ENCODE measurements at places on chromosomes 16 and 17. TPM values are rescaled to one million over a fixed set of nuclear protein-coding genes. Genes with fewer than 3 reads are reported as not detected.

Gene LGALS9B
- not detected for total RNA-seq

Gene CD300C
- total RNA-seq, result 0.24 TPM

DNA sequence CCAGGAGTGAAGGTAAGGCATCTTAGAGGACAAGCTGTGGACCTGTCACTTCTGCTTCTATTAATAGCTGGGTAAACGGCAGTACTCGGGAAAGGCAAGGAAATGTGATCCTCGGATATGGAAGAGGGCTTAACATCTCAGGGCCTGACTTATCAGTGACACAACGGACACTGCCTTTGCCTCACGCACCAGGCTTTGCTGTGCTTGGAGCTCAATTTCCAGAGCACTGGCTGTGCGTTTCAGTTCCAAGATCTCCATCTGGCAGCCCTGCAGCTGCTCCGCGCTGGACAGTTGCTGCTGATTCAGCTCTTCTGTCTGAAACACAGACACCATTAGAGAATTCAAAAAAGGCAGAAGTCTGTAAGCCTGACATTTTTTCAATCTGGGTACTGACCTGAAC is 3.5 kb downstream of the KRT40 start:
- no peak for DNase-seq

GRCh38 chr17:74217888-74218287 is 4.5 kb downstream of the TTYH2 start:
- no peak for DNase-seq
